ENCODE measurements at places on chromosomes 4 and X.

DNA sequence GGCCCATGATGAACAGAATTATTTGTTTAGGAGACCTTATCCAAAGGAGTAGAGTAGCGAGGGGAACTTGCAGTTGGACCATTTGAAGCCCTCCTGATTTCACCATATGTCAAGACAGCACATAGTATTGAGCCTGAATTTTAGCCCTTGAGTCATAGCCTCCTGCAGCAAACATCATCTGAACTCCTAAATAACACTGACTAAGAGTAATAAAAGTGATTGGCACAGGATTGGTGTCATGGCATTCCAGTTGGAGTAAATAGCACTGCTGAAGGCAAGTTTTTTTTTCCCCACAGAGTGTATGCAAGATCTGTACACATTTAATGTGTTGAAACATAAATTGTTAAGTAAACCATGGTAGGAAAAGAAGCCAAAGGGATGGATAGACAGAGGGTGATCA, 89.0 kb downstream of the COMMD8 start:
- DNase-seq = no peak

DNA sequence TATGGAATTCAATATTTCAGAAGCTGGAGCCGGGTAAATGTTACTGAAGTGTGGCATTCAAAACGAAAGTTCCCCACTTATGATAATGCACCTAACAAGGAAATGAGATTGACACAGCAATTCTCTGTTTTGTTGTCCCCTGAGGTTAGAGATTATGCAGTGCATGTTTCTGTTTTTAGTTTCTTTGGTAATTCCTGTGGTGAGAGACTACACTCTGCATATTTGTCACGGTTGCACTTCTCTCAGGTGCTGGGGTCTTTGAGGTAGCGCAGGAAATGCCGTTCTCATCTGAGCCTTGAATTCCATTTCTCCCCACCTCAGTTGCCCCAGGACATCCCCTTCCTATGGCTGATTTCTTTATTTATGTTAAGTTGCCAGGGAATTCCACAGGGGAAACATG, 15.3 kb upstream of the BEND4 start:
- DNase-seq = no peak

- DNase-seq = no peak
These were observed 81.8 kb upstream of the TRPC5 start for GRCh38 chrX:112164420-112164819.

DNA sequence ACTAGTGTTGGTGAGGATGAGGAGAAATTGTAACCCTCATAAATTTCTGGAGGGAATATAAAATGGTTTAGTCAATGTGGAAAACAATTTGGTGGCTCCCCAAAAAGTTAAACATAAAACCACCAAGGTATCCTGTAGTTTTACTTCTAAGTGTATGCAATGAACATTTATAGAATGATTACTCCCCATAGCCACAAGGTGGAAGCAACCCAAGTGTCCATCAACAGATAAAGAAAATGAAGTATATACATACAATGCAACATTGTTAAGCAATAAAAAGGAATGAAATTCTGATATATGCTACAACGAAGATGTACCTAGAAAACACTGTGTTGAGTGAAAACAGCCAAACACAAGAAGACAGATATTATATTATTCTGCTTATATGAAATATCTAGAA, 569.1 kb upstream of the GRID2 start:
- no peak for DNase-seq

DNA sequence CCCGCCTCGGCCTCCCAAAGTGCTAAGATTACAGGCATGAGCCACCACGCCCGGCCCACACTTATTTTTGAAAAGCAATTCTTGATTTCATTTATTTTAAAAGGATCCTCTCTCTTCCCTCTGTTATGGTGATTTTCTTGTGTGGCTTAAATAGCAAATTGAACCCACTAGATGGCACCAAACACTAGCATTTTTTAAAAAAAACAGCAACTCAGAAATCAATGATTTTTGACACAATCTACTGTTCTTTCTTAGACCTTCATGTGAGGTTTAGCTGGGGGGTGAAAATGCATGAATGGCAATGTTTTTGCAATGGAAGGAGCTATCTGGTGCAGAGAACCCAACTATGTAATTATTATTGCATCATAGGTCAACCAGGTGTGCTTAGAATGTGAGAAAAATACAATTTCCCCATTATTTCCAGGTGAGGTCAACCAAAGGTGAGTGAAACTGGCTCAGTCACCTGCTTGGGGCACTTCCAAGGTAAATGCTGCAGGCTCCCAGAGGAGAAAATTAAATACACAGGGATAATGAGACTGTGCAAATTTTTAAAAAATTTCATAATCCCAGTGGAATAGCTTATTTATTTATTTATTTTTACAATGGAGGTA, 226.7 kb upstream of the PRKX start:
- DNase-seq = no peak

DNA sequence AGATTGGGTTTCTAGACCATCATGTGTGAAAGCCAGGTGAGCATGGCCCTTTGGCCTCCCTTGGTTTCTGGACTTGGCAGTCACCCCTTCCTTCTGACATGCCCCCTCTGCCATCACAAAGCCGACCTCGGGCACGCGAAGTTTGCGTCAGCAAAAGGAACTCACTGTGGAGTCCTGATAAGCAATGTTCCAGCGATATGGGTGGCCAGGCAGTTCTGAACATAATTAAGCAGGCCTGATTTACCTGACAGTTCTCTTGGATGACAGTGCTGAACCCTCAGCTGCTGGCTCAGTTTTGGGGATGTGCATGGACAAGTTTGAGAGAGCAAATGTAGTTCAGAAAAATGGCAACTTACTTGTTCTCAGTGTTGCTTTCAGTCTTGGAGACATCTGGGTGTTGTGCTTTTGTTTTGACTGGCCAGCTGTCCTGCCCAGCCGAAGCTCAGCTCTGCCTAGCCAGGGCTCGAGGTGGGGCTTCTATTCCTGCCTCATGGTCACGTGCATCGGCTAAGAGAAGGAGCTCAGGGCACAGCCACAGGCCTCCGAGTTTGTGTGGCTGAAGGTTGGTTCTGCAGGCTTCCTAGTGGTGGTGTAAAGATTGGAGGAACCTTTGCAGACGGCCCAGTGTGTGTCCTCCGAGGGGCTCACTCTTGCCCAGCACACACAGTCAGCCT, 78.3 kb downstream of the CLDN34 start:
- DNase-seq = no peak

- DNase-seq = no peak
These were observed 3.1 kb upstream of the SLC6A8 start for GRCh38 chrX:153684467-153685155.

- no peak for DNase-seq
These were observed 10.3 kb downstream of the WDR44 start for GRCh38 chrX:118356154-118356701.

GRCh38 chr4:71445811-71446210, 107.0 kb downstream of the SLC4A4 start:
- no peak for DNase-seq

DNA sequence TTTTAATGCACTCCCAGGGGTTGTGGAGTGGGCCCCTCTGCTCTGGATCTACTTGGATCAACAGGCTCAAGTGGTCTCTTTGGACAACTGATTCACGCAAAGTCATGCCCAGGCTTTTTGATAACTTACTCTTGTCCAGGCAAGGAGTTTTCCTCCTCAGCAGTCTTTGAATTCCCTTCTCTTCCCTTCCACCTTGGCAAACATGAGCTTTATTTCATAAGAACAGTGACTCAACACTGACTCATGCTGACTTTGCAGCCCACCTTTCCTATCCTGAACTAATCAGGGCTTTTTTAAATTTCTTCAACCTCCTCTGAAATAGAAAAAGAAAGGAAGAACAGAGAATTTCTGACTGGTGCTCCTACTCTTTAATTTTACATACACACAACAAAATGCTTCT, 132.1 kb upstream of the LDB2 start:
- no peak for DNase-seq

DNA sequence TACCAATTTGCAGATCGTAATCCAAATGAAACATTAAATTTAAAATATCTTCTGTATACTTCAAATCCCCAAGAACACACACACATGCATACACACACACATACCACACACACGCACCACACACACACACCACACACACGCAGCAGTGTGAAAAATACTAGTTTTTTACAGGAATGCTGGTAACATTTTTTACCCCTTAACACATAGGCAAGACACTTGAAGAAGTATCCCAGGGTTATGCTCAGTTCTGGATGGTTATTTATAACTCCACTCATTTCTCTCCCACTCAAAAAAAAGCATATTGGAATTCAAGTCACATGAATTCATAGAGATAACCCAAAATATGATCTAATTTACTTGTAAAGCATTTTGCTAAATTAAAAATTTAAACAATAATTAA, 325.5 kb upstream of the SLC7A11 start:
- DNase-seq = no peak

DNA sequence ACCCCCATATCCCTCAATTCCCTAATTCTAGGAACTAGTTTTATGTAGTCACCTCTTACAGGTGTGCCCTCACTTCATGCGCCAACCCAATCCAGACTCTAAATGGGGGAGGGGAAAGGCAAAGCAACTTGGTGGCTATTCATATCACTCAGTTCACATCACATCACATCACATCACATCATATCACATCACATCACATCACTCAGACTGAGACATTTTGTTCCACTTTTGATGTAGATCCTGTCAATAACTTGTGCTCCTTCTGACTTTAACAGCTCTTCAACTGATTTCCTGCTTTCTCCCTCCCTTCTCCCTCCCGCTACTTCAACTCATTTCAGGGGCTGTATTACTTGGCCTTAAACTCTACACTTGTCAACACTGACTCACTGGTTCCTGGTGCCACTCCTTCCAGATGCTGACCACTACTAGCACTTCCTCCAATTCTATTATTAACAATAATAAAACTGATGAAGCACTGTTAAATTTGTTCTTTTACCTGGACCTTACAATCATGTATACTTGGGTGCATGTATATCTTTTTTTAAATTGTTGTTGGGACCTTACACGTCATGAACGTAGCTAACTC, 29.1 kb upstream of the PLS3 start:
- DNase-seq = no peak

GRCh38 chr4:163772238-163772637, 277.7 kb downstream of the TMA16 start:
- no peak for DNase-seq

- no peak for DNase-seq
These were observed 248.4 kb upstream of the NDST4 start for GRCh38 chr4:115361781-115362180.

DNA sequence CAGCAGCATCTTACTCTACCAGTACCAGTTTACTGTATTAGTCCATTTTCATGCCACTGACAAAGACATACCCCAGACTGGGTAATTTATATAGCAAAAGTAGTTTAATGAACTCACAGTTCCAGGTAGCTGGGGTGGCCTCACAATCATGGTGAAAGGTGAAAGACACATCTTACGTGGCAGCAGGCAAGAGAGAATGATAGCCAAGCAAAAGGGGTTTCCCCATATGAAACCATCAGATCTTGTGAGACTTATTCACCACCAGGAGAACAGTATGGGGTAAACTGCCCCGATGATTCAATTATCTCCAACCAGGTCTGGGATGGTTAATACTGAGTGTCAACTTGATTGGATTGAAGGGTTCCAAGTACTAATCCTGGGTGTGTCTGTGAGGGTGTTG, 69.3 kb downstream of the YIPF6 start:
- DNase-seq = no peak

- DNase-seq = no peak
These were observed 15.7 kb upstream of the H2AZ1 start for GRCh38 chr4:99965674-99966350.

DNA sequence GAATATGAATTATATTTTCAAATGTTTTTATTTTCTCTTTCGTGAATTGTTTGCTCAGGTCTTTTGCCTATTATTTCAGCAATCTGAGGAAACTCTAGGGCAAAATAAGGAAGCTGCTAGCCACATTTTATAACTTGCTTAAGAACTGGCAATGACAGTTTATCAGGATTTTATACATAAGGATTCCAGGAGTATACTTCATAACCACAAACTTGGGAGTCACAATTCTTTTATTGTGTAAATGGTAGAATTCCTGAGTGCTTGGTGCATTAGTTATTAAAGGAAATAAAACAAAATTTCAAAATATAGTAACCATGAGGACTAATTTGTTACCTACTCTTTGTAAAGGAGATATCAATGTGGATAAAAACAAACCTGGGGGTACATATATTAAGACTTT, 54.4 kb downstream of the PALLD start:
- DNase-seq = no peak

DNA sequence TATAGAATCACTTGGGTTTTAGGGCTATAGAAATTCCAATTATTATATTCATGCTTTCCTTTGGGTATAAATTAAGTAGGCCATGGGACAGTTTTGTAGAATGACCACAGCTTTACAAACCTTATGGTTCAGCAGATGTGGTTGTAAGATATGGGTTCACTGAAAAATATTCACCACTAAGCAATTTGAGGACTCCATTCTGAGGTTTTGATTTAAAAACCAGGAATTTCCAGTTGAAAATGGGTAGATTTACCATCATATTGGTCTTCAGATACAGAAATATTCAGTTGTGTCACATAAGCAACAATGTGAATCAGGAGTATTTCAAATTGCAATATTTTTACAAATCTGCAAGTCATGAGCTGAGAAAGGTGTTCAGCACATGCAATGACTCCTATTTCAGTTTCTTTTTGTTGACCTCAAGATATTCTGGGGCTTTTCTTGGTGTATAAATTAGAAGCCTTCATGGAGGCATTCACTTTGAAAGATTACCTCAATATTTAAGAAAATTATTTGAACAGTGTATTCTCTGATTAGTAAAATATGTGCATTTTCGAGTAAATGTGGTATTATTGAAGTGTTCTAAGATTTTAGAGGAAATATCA, 218.4 kb upstream of the HCCS start:
- no peak for DNase-seq

DNA sequence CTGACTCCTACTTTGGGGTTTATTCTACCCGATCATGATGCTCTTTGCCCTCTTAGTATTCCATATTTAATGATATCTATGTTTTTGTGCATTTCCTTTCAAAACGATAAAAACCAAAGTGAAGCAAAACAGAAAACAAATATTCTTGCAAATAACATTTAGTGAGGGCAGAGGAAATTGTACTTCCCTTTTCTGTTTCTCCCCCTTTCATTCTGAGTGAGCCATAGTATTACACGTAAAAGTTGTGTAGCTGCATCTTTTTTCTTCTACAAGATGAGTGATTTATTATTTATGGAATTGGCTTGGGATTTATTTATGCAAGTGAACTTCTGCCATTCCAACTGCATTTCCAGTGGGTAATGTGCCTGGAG, 109.9 kb downstream of the AFF2 start:
- DNase-seq = no peak

DNA sequence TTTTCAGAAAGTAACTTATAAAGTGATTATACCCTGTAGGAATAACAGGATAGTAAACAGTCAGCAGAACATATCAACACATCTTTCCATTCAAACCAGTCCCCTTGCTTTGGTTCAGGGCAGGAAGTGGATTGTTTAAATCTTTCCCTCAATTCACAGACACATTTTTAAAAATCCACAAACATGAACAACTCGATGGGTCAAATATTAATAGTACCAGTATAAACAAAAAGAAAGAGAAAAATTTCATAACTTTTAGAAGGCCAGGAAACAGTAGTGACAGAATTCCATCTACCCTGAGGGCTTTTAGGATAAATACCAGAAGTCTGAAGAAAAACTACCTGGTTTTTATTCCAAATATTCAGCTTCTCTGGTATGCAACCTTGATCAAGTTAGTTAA, 1072.8 kb upstream of the PABPC4L start:
- DNase-seq = no peak

- DNase-seq = no peak
These were observed 215.9 kb downstream of the MID1 start for GRCh38 chrX:10404436-10404835.

- DNase-seq = no peak
These were observed 15.8 kb upstream of the CLTRN start for GRCh38 chrX:15680401-15680800.

- no peak for DNase-seq
These were observed 105.5 kb upstream of the SPOCK3 start for GRCh38 chr4:167339781-167340180.

All from stimulated activated CD4-positive, alpha-beta T cell treated with anti-CD3 and anti-CD28 coated beads, TNF-alpha, amount 100 ng/mL, for 48 hours (primary cell).